AG08396 (cell line): ENCODE measurements at places on chromosomes 3 and 15.
A peak's percentile ranks its signal among the peaks of the same experiment; 100 is the strongest.

- DNase-seq: no peak
Observed at GRCh38 chr3:130609166-130609979, 92.4 kb downstream of the COL6A6 start.

GRCh38 chr3:157107037-157107436 lies 52.9 kb downstream of the CCNL1 start:
- no peak for DNase-seq

GRCh38 chr3:49883998-49884397 lies 14.3 kb upstream of the CAMKV start:
- DNase-seq: no peak

DNA sequence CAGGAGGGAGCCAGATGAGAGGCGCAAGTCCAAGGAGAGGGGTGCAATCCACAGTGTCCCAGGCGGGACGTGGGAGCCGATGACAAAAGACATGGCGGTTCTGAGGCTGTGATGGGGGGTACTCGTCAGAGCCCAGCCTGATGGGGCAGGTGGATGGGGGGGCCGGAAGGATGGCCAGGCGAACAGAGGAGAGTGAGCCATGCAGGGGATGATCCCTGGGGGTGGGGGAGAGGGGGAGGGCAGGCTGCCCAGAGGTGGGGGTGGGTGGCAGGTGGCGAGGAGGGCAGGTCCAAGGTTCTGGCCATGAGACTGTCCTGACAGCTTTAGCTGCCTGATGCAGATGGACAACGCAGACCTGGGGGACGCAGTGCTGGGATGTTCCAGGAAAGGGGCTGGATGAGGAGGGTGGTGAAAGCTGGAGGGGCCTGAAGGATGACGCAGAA lies 8.9 kb upstream of the CSPG4 start:
- DNase-seq: no peak

DNA sequence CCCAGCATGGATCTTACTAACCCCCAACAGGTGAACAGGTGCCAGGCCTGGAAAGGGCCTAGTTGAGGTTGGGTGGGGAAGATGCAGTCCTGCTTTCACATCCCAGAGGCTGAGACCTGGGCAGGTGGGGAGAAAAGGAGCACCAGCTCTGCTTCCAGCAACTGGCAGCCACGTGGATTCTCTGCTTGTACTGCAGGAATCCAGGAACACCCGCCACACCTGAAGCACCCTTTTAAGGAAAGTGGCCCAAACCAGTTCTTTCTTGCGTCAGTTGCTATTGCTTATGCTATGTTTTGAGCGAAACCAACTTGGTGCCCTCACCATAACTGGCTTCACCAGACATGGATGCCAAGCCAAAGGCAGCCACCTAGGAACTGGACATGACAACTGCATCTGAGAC lies 28.1 kb upstream of the NEO1 start:
- no peak for DNase-seq

- DNase-seq: no peak
Observed at GRCh38 chr3:64218329-64218728, 6.9 kb downstream of the PRICKLE2 start.

- DNase-seq: no peak
Observed at GRCh38 chr3:64798316-64798715, 110.5 kb upstream of the ADAMTS9 start.

DNA sequence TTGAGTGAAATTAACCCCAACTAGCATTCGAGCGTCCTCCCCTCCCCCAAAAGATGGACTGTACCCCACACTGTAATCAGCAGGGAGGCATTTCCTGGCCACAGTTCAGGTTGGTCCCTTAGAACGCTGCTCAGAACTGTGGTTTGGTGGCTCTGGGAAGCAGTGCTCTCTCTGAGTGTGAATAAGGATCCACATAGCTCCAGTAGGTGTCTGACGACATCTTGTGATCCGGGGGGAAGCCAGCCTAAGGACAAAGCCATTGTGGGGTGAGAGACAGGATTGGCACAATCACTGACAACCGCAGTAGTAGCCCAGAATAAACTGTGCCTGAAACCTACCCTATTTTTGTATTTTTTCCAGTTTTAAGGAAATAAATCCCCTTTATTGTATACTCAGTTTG lies 125.3 kb downstream of the IGF1R start:
- DNase-seq: no peak

- peak; percentile 15 for DNase-seq
Observed at GRCh38 chr3:41318520-41318919, 119.2 kb downstream of the CTNNB1 start.

GRCh38 chr3:125440559-125440955 lies 65.4 kb upstream of the ZNF148 start:
- DNase-seq: no peak

DNA sequence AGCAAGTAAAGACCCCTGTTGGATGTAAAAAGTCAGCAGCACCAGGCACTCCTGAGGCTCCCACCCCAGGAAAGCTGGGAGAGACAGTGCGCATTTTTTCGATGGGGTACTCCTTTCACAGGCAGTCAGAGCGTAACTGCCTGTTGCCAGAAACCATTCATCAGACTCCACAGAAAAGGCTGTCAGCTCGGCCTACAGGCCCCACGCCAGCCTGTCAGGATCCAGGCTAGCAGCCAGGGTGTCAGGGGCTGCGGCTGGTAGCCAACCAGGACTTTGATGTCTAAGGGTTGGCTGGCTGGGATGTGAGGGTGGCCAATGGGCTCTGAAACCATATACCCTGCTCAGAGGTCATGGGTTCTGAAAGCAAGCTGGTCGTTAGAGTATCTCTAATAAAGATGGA lies 164.5 kb downstream of the WNT5A start:
- no peak for DNase-seq

DNA sequence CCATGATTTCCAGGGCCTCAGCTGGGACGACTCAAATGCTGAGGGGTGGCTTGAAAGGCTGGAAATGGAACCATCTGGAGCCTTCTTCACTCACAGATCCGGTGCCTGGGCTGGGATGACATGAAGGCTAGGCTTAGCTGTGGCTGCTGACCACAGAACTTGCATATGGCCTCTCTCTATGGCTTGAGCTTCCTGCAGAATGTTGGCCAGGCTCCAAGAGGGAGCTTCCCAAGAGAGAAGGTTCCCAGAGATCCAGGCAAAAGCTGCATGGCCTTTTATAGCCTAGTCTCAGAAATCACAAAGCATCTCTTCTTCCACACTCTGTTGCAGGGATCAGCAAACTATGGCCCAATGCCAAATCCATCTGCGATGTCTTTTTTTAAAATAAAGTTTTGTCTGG lies 44.8 kb downstream of the GATM start:
- no peak for DNase-seq

DNA sequence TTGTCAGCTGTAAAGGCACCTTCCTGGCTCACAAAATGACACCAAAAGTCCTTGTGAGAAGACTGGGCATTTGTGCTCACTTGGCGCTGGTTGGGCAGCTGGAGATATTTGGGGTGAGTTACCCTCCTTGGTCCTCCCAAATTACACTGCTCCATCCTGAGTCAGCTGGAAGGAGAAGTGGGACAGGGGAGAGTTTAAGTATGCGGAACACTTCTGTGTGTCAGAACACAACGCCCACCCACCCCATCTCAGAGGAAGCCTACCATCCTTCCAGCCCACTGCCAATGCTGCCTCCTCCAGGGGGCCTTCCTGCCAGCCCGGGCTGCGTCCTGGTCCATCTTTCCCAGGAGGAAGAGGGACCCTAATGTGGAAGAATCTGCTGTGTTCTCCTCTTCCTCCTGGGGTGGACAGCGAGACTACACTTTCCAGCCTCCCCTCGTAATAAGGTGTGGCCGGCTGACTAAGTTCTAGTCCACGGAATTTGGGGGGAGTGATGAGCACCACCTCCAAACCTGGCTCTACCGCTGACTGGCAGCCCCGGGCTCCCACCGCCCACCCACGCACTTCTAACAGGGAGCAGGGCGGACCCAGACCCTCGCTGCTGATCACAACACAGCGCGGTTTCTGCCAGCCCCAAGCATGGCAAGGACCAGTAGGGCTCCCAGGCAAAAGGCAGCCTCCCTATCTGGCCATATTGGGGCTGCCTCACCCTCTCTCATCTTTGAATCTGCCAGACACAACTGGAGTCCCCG lies 265.0 kb downstream of the XXYLT1 start:
- no peak for DNase-seq

GRCh38 chr3:183281126-183281797 lies 28.2 kb downstream of the B3GNT5 start:
- no peak for DNase-seq

- no peak for DNase-seq
Observed at GRCh38 chr3:13002398-13003124, 70.7 kb downstream of the IQSEC1 start.

- no peak for DNase-seq
Observed at GRCh38 chr15:68982976-68983563, 31.4 kb upstream of the NOX5 start.

- no peak for DNase-seq
Observed at GRCh38 chr3:12931273-12931905, 90.0 kb upstream of the RPL32 start.

GRCh38 chr3:10917176-10917575 lies 75.4 kb upstream of the SLC6A1 start:
- DNase-seq: no peak

- peak; percentile 75 for DNase-seq
Observed at GRCh38 chr3:16511681-16512434, 1.6 kb downstream of the RFTN1 start.

GRCh38 chr3:127819086-127819485 lies 3.2 kb downstream of the MGLL start:
- no peak for DNase-seq

DNA sequence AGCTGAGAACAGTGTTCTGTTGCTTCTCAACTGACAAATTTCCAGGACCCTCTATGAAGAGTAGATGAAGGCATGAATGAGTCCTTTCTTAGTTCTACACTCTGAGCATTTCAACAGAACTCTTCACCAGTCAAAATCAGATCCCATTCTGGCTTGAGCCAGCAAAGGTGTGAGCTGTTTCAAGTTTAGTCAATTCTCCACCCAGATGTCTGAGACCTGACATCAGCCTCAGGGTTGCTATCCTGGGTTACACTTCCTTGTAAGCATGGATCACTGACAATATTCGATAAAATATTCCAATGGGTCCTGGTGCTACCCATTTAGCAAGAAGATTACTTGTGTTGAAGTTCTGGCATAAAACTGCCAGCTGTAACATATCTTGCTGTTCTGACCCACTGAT lies 97.6 kb upstream of the PPP2R3A start:
- no peak for DNase-seq
